ENCODE measurements at places on chromosomes 13 and 19.

DNA sequence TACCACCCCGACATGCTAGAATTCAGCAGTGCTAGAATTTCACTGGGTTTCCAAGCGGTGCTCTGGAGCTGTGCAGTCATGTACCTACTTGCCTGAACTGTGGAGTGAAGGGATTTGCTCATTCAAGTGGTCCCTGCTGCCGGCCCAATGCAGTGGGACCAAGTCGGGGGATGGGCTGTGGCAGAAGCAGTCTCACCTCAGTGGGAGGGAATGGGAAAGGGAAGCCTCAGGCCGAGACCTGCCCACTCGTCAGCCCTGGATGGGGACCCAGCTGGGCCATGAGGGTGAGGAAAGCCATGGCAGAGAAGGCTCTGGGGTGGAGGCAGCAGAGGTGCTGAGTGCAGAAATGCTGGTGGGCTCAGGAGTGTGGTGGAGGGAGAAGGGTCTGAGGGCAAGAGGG lies 14.9 kb downstream of the KLHL26 start:
- DNase-seq: no peak

DNA sequence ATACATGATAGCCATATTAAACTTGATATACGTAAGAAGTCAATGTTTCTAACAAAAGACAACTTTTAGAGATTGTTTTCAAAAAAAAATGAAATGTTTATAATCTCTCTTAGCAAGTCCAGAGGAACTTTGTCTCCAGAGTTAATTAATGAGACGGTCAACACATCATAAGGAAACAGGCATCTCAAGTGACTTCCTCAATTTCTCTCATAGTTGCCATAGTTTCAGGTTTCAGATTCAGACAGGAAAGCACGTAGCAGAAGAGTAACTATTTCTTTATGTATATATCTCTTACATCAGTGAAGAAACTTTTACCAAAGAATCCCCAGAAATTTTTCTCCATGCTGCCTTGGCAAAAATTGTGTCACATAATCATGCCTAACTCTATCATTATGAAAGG lies 159.6 kb upstream of the ATXN8OS start:
- DNase-seq: no peak

GRCh38 chr19:15813916-15814315 lies 1.5 kb downstream of the OR10H1 start:
- peak; percentile 34 for DNase-seq

GRCh38 chr13:112363867-112364528 lies 12.2 kb upstream of the SPACA7 start:
- no peak for DNase-seq

DNA sequence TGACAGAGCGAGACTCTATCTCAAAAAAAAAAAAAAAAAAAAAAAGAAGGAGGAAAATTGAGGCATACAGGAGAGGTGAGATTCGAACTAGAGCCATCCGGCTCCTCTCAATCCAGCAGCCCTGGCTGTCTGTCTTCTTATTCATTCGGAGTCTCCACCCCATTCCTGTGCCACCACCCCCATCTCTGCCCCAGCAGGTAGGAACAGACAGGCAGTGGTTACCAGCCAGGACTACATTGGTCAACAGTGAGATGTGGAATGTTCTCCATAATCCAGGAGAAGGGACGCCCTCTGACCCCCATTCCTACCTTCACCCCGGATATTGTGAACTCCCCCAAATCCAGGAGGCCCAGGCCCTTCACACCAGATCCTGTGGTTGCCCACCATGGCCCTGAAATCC lies 6.6 kb upstream of the S1PR2 start:
- no peak for DNase-seq

Data from M059J (cell line).